Panc1 (cell line): ENCODE measurements at places on chromosomes 2 and 18. TPM values are rescaled to one million over a fixed set of nuclear protein-coding genes. Genes with fewer than 3 reads are reported as not detected.

Gene STARD6
- total RNA-seq: not detected

Gene GNAL
- 0.44 TPM for total RNA-seq

Gene PROKR1
- not detected for total RNA-seq

Gene KDM3A
- 48.4 TPM for total RNA-seq

Gene NT5C1B
- not detected for total RNA-seq

Gene TSPYL6
- total RNA-seq: not detected

Gene SNTG2
- not detected for total RNA-seq

GRCh38 chr2:3467654-3468053, 51.7 kb downstream of the ADI1 start:
- no peaks in the 10 kb centered on the region for H3K4me1 ChIP-seq
- H3K4me3 ChIP-seq: no peak overlapping the region
- DNase-seq: no peak
- H3K27ac ChIP-seq: no peak overlapping the region

Gene SCN9A
- total RNA-seq: 0.10 TPM

DNA sequence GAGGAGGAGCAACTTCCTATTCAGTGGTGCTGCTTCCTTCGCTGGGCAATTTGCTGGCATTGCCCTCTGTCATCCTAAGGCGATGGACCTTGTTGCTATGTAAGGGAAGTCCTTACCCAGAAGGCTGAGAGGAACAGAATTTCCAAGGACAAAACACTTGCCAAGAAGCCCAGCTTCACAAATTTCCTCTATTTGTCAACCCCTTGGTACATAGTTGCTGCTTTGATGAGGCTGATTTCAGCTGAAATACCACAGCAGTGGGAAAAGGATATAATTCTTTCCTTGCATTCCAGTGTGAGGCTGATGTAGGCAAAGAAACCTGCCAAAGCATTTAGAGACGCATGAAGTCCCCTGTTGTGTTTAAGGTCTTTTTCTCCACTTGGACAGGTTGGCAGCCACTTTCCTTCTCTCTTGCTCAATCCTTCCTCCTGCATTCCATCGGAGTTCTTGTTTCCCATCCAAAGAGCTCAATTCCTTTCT, 16.4 kb upstream of the ST3GAL5 start:
- no peaks in the 10 kb centered on the region for H3K36me3 ChIP-seq
- DNase-seq: no peak
- H3K4me3 ChIP-seq: no peak overlapping the region
- H3K4me1 ChIP-seq: no peaks in the 10 kb centered on the region

- H3K4me1 ChIP-seq: no peaks in the 10 kb centered on the region
- H3K4me3 ChIP-seq: no peak overlapping the region
- H3K36me3 ChIP-seq: no peaks in the 10 kb centered on the region
Measured at GRCh38 chr18:51098082-51098481, 68.1 kb downstream of the SMAD4 start.

DNA sequence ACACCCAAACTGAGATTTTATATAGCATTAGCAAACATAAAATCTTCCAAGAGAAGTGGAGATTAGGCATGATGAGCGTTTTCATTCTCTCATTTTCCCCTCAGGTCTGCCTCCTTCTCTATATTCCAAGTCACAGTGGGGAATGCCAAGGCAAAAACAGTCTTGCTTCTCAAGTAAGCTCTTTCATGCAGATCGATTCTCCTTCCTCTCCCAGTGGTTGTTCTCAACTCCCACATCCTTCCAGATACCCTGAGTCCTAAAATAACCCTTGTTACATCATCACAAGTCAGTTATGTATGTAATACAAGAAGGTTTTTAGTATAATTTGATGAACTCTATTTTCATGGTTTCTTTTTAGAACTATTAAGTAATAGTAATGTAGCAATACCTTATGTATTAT, 150.6 kb downstream of the TXNL1 start:
- no peak overlapping the region for H3K27ac ChIP-seq
- no peak overlapping the region for H3K4me3 ChIP-seq
- no peaks in the 10 kb centered on the region for H3K4me1 ChIP-seq
- no peak for DNase-seq
